ENCODE measurements at places on chromosomes 11 and 22. TPM values are rescaled to one million over a fixed set of nuclear protein-coding genes. Genes with fewer than 3 reads are reported as not detected.

DNA sequence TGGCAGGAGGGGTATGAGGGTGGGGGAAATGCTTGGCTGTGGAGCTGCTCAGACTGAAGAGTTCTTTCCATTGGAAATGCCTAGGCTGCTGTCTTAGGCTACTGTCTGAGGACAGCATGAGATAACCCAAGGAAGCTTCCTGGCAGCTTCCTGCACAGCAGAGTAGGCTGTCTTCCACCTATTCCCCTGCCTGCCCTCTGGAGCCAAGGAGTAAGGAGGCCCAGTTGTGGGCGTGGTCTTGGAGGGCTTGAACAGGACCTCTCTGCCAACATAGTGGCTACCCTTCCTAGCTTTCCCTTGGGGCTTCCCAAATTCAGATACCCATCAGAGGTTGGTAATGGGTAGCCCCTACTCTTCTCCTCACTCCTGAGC, 25.9 kb downstream of the PHLDB1 start:
- H3K27ac ChIP-seq = no peak overlapping the region
- H3K27me3 ChIP-seq = peaks cover 6% of the 10 kb centered on the region
- no peak overlapping the region for H3K4me3 ChIP-seq
- no peak for DNase-seq
- H3K4me1 ChIP-seq = no peaks in the 10 kb centered on the region

DNA sequence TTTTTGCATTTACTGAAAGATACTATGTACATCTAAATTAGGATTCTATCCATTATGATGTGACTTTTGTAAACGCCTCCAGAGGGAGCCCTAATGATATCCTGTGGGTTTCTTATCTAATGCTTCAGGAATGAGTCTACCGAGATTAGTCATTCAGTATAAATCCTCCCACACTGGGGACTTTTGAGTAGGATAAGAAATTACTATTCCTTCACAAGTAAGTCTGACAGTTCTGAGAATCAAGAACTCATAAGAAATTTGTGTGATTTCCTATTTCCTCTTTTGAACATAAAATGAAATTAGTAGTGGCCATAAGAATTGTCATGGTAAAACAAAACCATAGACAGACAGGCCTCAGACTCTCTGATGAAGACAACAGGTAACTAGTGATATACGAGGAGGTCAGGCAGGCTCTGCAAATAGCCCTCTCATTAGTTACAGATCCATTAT, 10.0 kb upstream of the OR5M1 start:
- no peaks in the 10 kb centered on the region for H3K36me3 ChIP-seq
- no peaks in the 10 kb centered on the region for H3K27me3 ChIP-seq
- no peak overlapping the region for H3K27ac ChIP-seq

The IGLL5 gene
- not detected for total RNA-seq

DNA sequence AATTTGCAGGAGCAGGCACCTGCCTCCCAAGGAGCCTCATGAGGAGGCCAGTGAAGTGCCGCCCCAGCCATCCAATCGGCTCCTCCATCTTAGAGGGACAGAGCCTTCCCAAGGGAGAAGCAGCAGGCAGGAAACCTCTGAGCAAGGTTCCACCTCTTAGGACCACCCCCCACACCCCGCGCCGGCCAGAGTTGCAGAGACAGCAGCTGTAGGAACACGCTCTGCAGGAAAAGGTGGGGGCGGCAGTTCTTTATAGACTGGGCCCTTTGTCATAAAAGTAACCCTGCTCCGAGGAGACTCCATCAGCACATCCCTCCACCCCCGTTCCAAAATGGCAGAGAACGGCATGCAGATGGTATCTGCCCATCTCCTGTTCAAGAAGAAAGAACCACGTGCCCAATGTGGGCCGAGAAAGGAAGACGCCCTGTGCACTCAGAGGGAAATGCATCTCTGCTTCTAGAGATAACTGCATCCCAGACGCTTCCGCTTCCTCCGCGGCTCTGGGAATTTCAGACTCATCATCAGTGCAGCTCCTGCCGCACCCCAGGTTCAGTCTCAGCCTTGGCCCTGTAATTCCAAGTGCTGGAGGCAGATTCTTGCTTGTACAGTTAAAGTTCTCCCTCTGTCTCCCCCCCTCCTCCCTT, 98.5 kb downstream of the SPATA19 start:
- no peaks in the 10 kb centered on the region for H3K4me1 ChIP-seq
- DNase-seq = no peak
- H3K4me3 ChIP-seq = no peak overlapping the region
- peaks cover 3% of the 10 kb centered on the region for H3K27me3 ChIP-seq
- no peaks in the 10 kb centered on the region for H3K36me3 ChIP-seq
- H3K27ac ChIP-seq = no peak overlapping the region

DNA sequence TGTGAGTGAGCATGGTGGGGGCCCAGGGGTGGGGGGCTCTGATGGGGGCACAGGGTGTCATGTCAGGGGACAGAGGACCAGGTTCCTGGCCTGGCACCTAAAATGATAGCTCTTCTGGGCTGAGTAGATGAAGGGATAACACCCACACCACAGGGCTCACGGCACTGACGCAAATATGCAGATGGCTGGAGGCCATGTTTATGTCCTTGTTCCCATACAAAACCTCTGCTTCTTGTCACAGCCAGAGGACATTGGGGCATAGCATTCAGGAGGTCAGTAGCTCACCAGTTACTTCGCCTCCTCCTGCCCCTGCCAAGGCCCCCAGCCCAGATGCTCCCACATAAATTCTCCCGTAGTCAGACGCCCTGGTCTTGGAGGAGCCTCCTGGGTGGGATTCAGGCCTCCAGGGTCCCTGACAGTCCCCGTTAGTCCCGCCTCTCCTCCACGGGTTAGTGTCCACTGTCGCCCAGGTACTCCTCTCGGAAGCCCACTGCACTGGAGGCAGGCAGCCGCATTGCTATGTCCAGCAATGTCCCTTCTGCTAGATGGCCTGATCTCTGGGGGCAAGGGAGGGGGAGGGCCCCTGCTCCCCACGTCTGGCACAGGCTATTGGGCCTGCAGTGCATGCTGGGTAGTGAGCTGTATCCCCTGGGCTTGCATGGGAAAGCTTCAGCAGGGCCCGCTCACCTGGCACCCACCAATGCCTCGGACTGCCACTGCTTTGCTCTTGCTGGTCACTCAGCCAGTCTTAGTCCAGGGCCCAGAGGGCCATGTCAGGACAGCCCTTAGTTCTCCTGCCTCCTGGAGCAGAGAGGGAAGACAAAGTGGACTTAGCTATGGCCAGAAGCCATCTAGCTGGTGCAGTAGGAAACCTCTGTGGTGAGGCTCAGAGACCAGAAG, 75.6 kb upstream of the MYOD1 start:
- H3K4me1 ChIP-seq = no peaks in the 10 kb centered on the region
- H3K4me3 ChIP-seq = no peak overlapping the region
- no peak overlapping the region for H3K27ac ChIP-seq
- no peaks in the 10 kb centered on the region for H3K27me3 ChIP-seq
- no peaks in the 10 kb centered on the region for H3K36me3 ChIP-seq

The EXPH5 gene
- total RNA-seq = 0.65 TPM

DNA sequence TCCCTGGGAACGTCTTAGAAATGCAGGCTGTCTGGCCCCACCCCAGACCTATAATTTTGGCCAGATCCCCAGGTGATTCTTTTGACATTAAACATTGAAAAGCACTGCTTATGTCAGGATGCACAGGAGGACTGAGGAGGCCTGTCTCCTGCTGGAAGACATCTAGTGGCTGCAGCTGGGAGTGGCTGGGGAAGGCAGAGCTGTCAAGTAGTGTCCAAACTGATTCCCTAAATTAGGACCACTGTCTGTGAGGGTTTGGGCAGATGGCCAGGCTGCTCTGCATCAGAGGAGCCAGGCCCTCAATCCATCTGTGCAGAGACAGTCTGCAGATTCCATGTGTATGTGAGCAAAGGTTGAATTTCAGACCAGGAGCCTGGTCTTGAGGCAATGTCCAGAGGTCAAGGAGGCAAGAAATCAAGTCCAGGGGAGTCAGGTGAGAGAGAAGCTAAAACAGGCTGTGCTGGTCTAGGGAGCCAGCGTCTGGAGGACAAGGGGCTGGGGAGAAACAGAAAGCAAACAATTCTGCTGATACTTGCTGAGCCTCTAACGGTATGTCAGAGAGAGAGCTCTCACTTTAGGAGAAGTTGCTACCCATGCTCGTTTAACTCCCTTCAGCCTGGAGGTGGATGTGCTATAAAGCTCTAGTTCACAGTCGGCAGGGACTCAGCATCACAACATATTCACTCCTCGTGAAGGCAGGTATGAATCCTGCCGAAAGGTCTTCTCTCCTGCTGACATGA, 15.3 kb upstream of the SYTL2 start:
- H3K27ac ChIP-seq = peak overlapping the region; percentile 87
- DNase-seq = no peak
- peaks cover 7% of the 10 kb centered on the region for H3K36me3 ChIP-seq

DNA sequence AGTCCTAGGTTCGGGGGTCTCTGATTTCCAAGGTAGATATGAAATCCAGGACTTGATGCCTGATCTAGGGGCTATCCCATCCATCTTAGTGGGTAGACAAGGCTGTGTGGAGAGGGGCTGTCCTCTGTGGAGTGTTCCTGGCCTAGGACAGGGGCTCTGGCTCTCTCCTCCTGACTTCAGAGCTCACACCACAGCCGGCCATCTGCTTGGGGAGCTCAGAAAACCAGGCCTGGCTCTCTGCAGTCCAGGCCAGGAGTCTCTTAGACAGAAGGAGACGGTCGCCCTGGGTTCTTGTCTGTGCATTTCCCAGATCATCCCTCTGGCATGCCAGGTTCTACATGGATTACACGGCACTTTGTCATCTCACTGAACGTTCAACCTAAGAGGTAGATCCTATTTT, 17.9 kb downstream of the TUB start:
- no peak overlapping the region for H3K4me3 ChIP-seq
- H3K27ac ChIP-seq = no peak overlapping the region
- H3K27me3 ChIP-seq = no peaks in the 10 kb centered on the region
- DNase-seq = no peak

GRCh38 chr11:134913999-134914590, 502.1 kb upstream of the B3GAT1 start:
- no peaks in the 10 kb centered on the region for H3K4me1 ChIP-seq
- H3K4me3 ChIP-seq = no peak overlapping the region
- no peaks in the 10 kb centered on the region for H3K36me3 ChIP-seq
- H3K27ac ChIP-seq = no peak overlapping the region
- no peaks in the 10 kb centered on the region for H3K27me3 ChIP-seq
- no peak for DNase-seq

- peaks cover 18% of the 10 kb centered on the region for H3K27me3 ChIP-seq
- H3K4me3 ChIP-seq = no peak within 1 kb of the TSS
- no peaks in the 10 kb centered on the region for H3K36me3 ChIP-seq
- no peaks in the 10 kb centered on the region for H3K4me1 ChIP-seq
- no peak within 1 kb of the TSS for H3K27ac ChIP-seq
These were observed at the start of gene P2RY6 for GRCh38 chr11:73271936-73272679. TSS of gene P2RY6 (plus strand) at chr11:73272338. CDS start at chr11:73296519, 24,181 bp downstream.

GRCh38 chr11:8717876-8718753, 35.5 kb downstream of the RPL27A start:
- no peak overlapping the region for H3K4me3 ChIP-seq
- no peak overlapping the region for H3K27ac ChIP-seq
- H3K36me3 ChIP-seq = no peaks in the 10 kb centered on the region

GRCh38 chr22:48494256-48494967, 1333.3 kb downstream of the BRD1 start:
- H3K36me3 ChIP-seq = no peaks in the 10 kb centered on the region
- no peak overlapping the region for H3K27ac ChIP-seq
- DNase-seq = no peak
- no peaks in the 10 kb centered on the region for H3K4me1 ChIP-seq

Data from activated T-helper 1 cell treated with anti-CD3 and anti-CD28 coated beads, Interleukin-12 subunit alpha, Interleukin-12 subunit beta, Interleukin-2, Interleukin-4 antibody, amounts not matched to agents 30 ng/mL and 10 ng/mL and 1 ng/mL, durations not matched to agents 14 hours and 24 hours and 36 hours (primary cell).